A549 (cell line): ENCODE measurements at places on chromosomes 12 and 14.

GRCh38 chr12:40969796-40970195 lies 218.3 kb upstream of the PDZRN4 start:
- no peak for DNase-seq

- DNase-seq = no peak
Observed at GRCh38 chr12:28253161-28253641, 62.9 kb downstream of the CCDC91 start.

- DNase-seq = no peak
Observed at GRCh38 chr12:105329926-105330282, 587 bp upstream of the C12orf75 start.

DNA sequence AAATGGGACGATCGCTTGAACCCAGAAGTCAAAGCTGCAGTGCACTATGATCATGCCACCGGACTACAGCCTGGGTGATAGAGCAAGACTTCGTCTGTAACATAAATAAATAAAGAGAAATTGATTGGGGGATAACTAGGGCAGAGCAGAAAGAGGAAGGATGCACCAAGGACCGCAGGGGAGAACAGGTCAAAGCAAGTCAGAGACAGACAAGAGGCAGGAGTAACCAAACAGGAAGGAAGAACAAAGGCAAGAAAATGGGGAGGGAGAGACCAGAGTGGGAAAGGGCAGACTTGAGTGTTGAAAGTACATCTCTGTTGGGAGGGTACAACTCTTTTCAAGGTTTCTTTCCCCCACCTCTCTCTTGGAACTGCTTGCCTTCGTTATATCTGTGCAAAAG lies 50.8 kb upstream of the ELK3 start:
- no peak for DNase-seq

- no peak for DNase-seq
Observed at GRCh38 chr12:88805286-88805685, 225.0 kb upstream of the KITLG start.

GRCh38 chr14:69900603-69901002 lies 21.4 kb downstream of the SMOC1 start:
- DNase-seq = no peak

GRCh38 chr14:96304956-96305355 lies 48.9 kb downstream of the BDKRB1 start:
- no peak for DNase-seq

DNA sequence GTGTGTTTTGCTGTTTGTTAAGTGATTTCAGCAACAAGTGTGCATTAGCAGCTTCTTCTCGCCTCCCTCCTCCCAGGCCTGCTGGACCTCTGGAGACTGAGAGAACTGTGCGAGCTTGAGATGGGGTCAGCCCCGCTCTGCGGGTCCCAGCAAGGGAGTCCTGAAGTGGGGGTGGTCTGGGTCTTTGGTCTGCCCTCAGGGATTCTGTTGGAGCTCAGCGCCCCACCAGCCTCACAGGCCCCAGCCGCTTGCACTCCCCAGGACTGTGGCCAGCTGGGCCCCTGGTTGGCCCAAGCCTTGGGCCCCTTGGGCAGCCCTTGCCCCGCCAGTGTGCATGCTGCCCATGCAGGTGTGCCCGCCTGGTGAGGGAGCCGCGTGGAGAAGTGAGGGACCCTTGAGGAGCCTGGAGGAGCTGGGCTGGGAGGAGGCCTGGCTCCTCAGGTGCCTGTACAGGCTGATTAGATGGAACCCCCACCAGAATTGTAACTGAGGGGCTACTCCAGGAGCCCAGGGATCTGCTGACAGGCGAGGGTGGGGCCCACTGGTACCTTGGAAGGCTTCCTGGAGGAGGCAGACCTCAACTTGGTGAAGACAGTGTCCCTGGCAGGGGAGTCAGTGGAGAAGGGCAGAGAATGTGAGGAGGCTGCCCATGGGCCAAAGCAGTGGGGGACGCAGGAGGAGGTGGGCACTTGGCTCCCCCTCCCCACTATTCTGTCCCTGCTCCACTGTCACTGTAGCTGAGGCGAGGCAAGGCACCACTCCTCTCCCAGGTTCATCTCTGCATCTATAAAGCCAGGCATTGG lies 56.7 kb downstream of the BEGAIN start:
- no peak for DNase-seq

- no peak for DNase-seq
Observed at GRCh38 chr12:96879301-96879700, 27.8 kb upstream of the NEDD1 start.

DNA sequence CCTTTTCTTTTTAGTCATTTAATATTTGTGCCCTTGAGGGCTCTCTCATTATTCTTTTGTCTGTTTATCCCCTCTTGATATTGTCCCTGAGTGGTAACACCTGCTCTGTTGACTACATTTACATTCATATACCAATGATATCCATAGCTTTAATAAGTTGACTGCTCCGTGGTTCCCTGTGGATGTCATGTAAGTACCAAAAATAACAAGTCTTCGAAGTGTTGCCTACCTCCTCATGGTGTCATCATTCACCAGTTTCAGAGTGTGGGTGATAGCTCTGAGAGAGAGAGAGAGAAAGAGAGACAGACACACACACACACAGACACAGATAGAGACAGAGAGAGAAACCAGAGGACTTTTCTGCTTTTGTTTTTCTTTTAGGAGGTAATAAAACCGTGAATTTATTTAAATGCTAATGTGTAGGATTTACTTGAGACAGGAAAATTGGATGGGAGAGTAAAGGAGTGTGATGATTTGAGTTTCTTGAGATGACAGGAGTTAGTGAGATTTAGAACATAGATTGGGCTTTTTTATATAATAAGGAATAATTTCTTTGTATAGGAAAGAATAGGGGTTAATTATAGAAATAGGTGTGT lies 52.2 kb downstream of the PAPOLA start:
- no peak for DNase-seq

GRCh38 chr12:125205386-125205785 lies 140.2 kb downstream of the AACS start:
- DNase-seq = no peak

DNA sequence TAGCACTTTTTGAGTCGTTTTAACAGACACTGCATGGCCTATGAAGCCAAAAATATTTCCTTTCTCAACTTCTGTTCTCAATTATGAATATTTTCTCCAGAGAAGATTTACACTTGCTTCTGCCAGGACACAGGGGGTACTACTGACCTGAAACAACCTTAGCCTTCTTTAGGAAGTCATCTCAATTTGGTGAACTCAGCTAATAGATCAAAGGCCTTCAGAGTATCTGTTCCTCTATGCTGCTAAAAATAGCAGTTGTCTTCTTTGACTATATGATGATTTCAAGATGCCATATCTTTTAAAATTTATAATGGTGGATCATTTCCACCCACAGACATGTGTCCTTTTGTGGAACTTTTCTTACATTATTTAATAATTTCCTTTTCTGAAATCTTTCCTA lies 14.0 kb upstream of the NDUFA12 start:
- no peak for DNase-seq

DNA sequence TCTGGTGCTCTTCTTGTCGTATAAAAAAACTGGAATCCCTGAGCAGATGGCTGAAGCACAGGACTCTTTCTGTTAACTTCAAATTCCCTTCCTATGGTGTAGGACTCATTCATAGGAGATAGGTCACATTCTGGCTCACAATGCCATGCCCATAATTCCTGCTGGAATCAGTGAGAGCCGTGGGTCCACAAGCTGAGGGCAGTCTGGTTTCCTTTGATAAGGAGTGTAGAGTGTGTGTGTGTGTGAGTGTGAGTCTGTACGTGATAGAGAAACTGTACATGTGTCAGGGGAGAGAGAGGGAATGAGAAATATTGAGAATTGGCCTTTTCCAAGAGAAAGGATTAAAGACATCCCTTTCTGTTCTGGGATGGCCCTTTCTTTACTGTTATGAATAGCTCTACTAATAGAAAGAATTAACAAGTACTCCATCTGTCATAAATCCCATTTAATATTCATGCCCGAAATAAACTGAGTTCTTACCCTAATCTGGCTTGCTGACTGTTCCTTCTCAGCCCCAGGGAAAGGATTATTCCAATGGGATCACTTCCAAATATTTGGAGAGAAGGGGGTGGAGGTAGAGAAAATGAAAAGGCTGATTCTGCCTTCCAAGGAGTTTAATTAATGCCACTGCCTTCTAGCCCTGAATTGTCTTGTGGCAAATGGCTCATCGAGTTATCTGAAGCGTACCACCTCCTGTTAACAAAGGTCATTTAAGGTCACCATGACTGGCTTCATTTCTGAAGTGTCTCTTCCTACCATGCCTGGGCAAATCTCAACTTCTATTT lies 79.0 kb downstream of the TMX1 start:
- DNase-seq = no peak

- DNase-seq = peak; percentile 50
Observed at GRCh38 chr14:76710056-76711010, 50.9 kb upstream of the VASH1 start.

DNA sequence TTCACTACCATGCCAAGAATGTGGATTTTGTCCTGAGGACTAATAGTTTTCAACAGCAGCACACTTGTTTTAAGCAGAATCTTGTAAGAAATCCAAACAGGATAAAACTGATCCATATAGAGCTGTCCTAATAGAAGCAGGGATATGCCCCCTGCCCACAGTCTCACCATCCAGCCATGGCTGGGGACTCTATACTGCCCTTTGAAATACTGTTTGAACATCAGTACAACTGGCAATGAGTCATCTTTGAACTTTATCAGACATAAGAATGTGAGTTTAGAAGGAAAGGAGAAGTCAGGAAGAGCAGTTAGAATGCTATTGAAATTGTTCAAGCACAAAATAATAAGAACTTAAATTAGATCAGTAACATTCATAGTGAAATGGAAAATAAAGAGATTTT lies 3.8 kb upstream of the C12orf42 start:
- no peak for DNase-seq

DNA sequence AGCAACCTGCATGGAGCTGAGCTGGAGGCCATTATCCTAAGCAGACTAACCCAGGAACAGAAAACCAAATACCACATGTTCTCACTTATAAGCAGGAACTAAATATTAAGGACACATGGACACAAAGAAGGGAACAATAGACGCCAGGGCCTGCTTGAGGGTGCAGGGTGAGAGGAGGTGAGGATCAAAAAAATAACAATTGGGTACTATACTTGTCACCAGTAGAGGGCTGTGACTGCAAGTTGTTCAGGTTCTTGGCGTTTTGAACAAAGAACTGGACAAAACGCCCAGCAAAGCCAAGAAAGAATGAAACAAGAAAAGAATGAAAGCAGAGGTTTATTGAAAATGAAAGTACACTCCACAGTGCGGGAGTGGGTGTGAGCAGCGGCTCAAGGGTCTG lies 208.5 kb upstream of the NEDD1 start:
- DNase-seq = no peak

- peak; percentile 54 for DNase-seq
Observed at GRCh38 chr12:62606654-62607053, 140.0 kb downstream of the MON2 start.

- DNase-seq = no peak
Observed at GRCh38 chr12:128852885-128853599, at the start of gene GLT1D1. GLT1D1 (plus strand) TSS chr12:128853478; CDS start chr12:128853582, 104 bp downstream.

DNA sequence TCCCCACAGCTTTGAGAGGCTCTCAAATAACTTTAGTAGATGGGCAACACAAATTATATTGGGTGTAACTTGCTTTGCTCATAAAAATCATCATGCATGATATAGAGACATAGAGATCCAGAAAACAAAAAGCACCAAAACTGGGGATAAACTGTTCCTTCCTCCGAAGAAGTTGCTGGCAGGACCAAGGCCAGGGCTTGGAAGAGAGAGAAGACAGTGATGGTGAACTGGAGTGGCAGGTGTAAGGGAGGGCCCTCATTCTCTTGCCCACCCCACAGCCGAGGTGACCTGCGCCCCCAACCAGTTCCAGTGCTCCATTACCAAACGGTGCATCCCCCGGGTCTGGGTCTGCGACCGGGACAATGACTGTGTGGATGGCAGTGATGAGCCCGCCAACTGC lies 15.4 kb upstream of the NXPH4 start:
- DNase-seq = no peak

GRCh38 chr14:44151130-44151820 lies 355.8 kb downstream of the FSCB start:
- no peak for DNase-seq

DNA sequence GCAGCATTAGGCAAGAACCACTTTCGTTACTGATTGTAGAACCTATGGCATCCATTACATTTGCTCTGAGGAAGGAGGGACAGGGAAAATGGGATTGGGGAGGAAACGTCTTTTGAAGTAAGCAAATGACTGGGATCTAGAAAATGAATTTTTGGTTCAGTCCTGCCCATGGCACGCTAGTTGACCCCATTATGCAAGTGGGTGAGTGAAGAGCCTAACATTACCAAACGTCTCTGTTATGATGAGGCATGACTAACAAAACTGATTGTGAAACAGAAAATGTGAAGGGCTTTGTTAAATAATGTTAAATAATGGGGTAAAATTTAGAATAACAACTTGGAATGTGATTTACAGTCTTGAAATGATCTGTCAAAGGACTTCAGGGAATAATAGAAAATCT lies 38.9 kb downstream of the CPSF2 start:
- peak; percentile 45 for DNase-seq

DNA sequence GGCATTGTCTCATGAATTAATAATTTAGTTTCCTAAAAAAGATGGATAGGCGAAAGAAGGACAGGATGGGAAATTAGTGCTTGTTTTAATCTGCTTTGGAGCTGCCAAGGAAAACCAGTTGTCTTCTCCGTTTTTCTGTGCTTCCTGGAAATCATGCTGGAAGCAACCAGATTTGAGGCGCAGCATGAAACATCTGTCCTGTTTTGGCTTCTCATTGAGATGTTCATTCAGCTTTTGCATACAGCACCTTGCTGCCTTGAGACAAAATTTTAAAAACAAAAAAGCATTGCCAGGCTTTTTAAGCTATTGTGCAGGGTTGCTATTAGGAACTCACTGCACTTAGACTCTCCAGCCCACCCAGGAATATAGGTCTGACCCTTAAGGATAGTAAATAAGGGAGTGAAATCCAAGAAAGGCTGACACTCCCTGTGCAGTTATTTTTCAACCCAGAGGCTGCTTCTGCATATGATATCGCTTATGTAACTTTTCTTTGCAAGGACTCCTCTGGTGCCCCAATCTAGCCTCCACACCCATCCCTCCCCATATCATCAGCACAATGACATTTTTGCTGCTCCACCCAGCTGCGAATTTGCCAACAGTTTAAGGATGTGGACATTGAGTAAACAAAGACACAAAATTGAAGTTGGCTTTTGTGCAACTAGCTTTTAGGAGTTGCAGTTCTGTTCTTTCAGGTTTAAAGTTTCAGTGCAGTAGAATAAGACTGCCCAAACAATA lies 46.9 kb upstream of the MDM1 start:
- no peak for DNase-seq

DNA sequence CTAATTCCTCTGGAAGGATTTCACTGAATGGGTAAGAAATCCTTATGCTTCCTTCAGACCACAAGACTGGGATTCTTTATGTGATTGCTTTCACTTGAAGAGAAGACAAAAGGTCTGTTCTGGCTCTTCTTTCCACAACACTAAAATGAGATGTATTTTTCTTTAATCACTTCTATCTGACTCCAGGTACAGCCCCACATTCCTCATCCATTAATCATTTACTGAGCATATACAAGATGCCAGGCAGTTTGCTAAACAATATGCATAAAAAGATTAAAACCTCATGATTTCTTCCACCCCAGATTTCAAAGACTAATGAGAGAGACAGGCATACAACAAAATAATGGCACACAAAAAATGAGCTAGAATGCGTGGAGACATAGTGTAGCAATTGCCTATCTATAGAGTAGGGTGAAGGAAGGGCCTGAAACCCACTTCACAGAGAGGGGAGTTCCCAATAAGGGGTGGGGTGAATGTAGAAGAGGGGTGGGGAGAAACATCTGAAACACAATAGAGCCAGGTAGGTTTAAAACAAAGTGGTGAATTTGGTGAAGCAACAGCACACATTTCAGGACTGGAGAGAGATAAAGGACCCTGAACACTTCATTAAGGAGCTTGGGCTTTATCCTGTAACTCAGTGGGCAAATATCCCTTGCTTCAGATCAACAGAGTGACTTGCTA lies 65.1 kb upstream of the PRB2 start:
- DNase-seq = no peak
